Left lung (tissue), 14 donors: ENCODE measurements at places on chromosomes 3 and 15.
A peak's percentile ranks its signal among the peaks of the same experiment; 100 is the strongest.

DNA sequence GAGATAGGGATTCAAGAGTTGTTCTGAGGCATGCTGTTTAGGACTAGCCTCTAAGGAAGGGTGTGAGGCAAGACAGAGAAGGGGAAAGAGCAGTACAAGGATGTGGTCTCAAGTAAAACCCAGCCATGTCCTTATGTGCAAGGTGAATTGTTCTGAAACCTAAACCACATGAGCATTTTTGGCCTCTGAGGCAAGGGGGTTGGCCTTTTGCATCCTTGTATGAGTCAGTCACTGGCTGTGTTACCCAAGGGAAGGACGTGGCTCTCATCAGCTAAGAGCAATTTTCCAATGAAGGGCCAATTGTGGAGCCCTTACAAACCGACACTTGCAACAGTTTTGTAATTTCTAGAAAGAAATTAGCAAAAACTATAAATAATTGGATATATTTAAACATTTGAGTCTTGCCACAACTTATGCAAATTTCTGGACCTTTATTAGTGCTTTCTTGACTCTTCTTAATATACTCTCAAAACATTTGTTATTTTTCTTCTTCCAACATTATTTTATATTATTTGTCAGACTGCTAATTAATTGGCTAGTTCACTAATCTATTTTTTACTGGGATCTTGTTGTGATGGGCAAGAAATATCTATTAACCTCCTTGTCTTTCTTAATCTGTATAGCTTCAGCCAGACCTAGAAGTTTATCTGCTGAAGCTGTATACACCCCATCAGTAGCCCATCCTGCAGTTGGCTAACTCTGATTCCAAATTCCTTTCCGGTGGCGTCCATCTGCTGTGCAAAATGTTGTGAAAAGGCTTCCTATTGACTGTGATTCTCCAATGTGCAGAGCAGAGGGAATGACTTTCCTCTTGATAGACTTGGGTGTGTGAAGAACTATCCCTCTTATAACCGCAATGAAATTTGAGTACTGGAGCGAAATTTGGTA, 97.7 kb upstream of the P2RY1 start:
- no peak for DNase-seq

DNA sequence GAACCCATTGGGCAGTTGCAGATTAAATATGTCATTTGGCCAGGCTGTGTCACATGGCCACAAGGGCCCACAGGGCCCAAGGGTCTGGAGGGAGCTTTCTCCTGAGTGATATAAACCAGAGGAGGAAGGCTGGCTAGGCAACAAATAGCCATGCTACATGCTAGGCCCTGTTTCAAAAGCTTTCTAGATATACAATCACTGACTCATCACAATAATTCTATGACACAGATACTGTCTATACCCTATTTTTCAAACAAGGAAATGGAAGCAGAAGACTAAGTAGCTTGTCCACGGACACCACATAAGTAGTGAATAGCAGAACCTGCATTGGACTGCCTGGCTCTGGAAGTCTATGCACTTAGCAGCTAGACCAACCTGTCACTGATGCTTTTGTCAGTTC, 625.4 kb downstream of the NTRK3 start:
- DNase-seq, result no peak

GRCh38 chr3:49717211-49717958, 2.1 kb downstream of the AMIGO3 start:
- no peak for DNase-seq

DNA sequence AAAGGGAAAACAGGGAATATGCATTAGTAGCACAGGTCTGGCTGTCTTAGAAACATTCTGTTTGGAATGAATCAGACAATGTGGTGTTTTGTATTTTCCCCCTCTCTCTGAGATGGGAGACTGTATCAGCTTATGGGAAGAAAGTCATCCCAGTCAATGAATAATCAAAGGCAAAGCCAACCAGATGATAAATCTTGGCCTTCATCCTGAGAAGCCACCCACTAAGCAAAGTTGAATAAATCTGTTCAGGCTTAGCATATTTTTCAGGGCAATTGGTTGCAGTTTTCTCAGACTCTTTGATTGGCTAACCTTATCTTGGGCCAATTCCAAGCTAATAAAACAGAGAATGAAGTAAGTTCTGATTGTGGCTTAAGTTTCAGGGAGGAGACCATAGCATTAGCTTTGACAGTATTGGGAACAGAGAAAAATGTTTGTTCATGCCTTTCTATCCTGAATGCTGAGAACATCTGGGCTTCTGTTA, 63.6 kb upstream of the ARL8B start:
- no peak for DNase-seq

DNA sequence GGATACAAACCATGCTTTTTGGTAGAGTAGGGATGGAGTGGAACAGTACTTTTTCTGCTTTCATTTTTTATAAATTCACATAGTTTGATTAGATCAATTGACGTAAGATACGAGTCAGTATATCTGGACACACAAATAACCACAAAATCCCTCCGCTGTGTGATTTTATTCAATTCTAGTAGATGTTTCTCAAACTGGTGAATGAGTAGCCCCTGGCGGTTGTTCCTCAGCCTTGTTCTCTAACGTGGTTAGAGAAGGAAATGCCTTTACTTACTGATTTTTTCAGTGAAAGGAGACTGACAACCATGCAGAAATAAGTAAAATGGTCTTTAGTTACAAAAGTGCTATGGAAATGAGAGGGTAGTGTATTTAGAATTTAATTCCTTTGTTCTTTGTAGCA, 161.0 kb downstream of the TCF12 start:
- no peak for DNase-seq

- no peak for DNase-seq
Observed at GRCh38 chr3:172153335-172153861, 114.0 kb downstream of the FNDC3B start.

DNA sequence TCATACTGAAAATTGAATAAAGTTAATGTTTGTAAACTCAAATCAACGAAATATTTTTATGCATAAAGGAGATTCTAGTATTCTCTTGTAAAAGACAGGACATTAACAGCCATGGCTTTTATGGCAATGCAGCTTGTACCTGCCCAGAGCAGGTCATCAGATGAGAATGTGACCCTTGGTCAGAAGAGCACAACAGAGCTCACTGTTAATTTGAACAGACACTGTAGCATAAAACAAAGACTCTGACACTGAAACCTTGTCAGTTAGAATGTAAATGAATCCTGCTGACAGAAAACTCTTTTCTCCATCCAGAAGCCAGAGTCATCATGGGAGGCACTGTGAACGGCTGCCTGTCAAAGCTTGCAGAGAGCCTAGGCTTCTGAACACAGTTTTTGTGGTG, 410.6 kb downstream of the RAP2B start:
- no peak for DNase-seq

DNA sequence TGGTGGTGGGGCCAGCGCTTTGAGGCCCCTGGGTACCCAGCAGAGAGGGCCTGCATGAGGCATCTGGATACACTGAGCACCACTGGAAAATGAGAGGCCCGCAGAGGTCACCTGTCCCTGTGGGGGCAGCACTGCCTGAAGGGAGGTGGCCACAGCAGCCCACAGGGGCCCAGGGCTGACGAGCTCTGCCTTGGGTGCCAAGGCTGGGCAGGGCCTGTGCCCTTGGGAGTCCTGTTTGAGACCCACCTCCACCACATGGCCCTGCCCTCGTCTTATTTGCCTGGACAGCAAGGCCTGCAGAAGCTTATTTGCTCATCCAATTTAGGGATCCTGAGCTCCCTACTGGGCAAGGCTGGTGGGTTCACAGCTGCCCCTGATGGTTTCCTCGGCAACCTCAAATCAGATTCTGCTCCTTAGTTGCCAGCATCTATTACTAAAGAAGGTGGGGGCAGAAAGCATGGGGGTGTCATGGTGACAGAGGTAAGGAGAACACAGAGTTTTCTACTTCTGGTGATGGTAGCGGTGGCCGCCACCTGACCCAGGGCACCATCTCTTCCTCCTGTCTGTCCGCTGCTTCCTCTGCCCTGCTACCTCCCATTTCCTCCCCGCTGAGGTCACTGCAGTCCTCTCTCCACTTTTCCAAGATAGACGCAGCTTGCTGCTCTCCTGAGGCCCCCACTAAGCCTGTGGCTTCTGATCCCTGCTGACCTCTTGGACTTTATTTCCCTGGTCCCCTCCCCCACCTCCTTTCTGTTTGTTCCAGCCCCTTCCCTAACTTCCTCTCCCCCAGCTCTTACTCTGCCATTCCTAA, 62.9 kb downstream of the HMCES start:
- no peak for DNase-seq

DNA sequence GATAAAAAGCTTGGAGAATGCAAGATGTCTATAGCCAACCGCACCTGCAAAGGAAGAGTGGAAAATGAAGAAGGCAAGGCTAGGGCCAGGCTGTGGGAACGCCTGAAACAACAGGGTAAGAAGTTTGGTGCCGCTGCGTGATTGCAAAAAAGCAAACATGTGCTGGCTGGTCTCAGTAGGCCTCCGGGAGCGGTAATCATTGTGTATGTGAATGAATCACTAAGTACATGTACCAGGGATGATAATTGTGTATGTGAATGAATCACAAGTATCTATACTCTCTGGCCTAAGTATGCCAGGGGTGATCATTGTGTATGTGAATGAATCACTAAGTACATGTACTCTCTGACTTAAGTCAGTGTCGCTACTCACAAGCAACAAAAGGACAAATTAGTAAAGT, 40.3 kb upstream of the PARL start:
- no peak for DNase-seq

DNA sequence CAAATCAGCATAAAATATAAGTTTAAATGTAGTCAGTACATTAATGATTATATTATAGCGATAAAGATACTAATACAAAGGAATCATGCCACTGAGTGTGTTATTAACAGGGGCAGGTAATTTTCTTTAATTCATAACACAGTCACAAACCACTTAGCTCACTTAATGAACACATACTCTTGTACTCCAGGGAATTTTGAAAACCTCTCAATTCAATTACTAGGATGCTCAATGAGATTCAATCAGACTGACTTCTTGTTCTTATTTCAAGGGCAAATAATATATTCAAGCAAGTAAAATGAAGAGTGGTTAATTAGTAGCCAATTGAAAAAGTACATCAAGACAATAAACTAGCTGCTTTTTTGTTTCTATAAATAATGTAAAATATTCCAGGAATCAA, 5.8 kb upstream of the SUCNR1 start:
- no peak for DNase-seq

DNA sequence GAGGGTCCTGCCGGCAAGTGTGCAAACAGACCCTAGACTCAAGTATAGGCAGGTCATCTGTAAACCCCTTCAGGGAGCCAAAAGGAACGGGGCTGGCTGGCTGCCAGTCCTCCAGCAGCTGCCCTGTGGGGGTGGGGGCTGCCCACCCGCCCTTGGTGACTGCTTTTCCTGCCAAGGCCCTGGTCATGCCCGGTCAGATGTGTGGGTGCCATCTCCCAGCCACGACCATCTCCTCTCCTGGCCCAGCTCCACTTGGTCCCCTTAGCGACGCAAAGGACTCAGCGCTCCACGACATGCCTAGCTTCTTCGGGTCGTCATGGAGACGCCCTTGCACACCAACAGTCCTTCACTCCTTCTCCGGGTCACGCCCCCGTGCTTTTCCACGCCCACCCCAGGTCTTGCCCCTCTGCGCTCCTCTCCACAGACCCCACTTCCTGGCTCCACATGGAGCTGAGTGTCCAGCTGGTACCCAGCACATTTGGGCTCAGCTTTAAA, 2.4 kb downstream of the MUC4 start:
- DNase-seq, result peak; percentile 23

GRCh38 chr3:184993394-184993793, 159.5 kb downstream of the C3orf70 start:
- DNase-seq, result no peak

DNA sequence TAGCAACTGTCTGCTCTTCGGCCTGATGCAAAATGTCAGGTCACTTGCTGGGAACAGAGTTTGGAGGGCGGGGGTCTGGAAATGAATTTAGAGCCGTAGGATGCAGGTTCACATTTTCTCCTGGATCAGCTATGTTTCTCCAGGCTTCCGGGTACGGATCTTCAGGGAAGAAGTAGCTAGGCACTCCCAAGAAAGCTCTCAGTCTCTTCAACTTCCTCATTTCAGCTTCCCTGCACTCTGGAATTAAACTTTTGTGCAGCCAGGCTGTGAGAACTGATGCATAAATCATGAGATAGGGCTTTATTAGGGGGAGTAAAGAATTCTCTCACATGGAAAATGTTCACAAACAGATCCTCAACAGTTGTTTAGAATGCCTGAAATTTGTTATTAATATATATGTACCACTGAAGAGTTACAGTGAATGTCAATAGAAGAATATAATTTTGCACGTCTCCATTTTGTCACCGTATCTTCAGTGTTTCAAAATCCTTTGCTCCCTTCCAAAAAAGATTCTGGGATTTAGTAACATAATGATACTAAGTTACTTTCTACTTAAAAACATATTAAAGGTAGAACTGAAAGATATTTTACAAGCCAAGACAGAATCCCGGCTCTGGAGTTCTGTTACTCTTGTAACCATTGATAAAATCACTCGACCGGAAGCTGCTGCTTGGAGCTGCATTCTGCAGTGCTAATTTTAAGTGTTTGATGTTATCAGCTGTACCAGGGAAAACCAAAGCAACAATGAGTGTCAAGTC, 178.5 kb upstream of the P2RY1 start:
- no peak for DNase-seq

GRCh38 chr15:95286352-95286880, 1044.1 kb upstream of the NR2F2 start:
- DNase-seq, result no peak

- no peak for DNase-seq
Observed at GRCh38 chr3:73827725-73828211, 203.0 kb upstream of the PDZRN3 start.

DNA sequence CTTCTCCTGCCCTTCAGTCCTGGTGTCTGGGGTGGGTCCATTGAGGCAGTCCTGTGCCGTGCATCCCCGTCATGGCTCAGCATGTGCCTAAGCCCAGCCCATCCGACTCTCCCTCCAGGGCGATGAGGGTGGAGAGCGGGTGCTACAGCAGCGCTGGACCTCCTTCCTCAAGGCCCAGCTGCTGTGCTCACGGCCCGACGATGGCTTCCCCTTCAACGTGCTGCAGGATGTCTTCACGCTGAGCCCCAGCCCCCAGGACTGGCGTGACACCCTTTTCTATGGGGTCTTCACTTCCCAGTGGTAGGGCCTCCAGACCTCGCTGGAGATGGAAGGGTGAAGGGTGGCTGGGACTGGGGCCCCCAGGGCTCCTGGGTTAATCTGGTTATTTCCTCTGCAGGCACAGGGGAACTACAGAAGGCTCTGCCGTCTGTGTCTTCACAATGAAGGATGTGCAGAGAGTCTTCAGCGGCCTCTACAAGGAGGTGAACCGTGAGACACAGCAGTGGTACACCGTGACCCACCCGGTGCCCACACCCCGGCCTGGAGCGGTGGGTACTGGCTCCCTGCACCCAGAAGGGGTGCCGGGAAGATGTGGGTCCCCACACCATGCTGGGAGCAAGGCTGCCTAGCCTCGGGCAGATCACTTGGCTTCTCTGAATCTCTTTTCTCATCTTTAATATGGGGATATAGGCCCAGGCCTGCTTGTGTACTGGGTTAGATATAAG, 10.1 kb downstream of the CIB1 start:
- DNase-seq, result no peak

- no peak for DNase-seq
Observed at GRCh38 chr3:63130625-63131024, 147.5 kb upstream of the SYNPR start.

GRCh38 chr3:189202106-189202505, 30.3 kb downstream of the TPRG1 start:
- DNase-seq, result no peak

GRCh38 chr15:88913017-88913849, at the start of gene MFGE8:
Gene MFGE8 (minus strand): TSS chr15:88913379. CDS start chr15:88913319, 60 bp downstream.
- DNase-seq, result peak; percentile 89
